ENCODE measurements at places on chromosomes 7 and 10. TPM values are rescaled to one million over a fixed set of nuclear protein-coding genes. Genes with fewer than 3 reads are reported as not detected.

Gene ASCC1
- total RNA-seq: 36.2 TPM

Gene CCL24
- not detected for total RNA-seq

Gene TMEM225B
- total RNA-seq: 1.3 TPM

Gene PON1
- not detected for total RNA-seq

Gene MYO3A
- total RNA-seq: not detected

Gene CYP3A4
- total RNA-seq: not detected

Gene FAM221A
- 6.3 TPM for total RNA-seq

Gene SPAM1
- not detected for total RNA-seq

Gene C10orf90
- not detected for total RNA-seq

Gene OR2A12
- total RNA-seq: not detected

Gene MOGAT3
- total RNA-seq: not detected

Gene TAS2R41
- total RNA-seq: not detected

Gene ZSCAN21
- 6.9 TPM for total RNA-seq

Gene CALHM3
- 0.53 TPM for total RNA-seq

Gene GSTO2
- 0.88 TPM for total RNA-seq

Gene IL2RA
- 437 TPM for total RNA-seq

Gene IMPDH1
- 64.7 TPM for total RNA-seq

Gene CRHR2
- total RNA-seq: not detected

Gene CPN1
- total RNA-seq: not detected

Gene HMX3
- total RNA-seq: not detected

Gene PTN
- total RNA-seq: not detected

Gene UCMA
- total RNA-seq: not detected

Gene ZNF239
- 0.15 TPM for total RNA-seq

Gene OR6B1
- not detected for total RNA-seq

Gene TECTB
- total RNA-seq: not detected

Gene HOXA1
- 0.86 TPM for total RNA-seq

Gene ATP5MK
- 315 TPM for total RNA-seq

Gene TRIL
- total RNA-seq: not detected

Gene TCTN3
- total RNA-seq: 26.2 TPM

Gene EBF3
- not detected for total RNA-seq

Gene MLLT10
- total RNA-seq: 49.9 TPM

Gene SMIM30
- total RNA-seq: 23.1 TPM

Gene TAS2R3
- 0.73 TPM for total RNA-seq

Gene PRRT4
- total RNA-seq: not detected

Gene PTF1A
- not detected for total RNA-seq

Gene TOMM7
- 279 TPM for total RNA-seq

Gene CRTAC1
- not detected for total RNA-seq

Measured in activated CD4-positive, alpha-beta memory T cell treated with anti-CD3 and anti-CD28 coated beads, Interleukin-2, amount 10 ng/mL, durations not matched to agents 7 days and 5 days (primary cell).